Left renal cortex interstitium (tissue), 4 donors: ENCODE measurements at places on chromosomes 5 and 9. TPM values are rescaled to one million over a fixed set of nuclear protein-coding genes. Genes with fewer than 3 reads are reported as not detected.

DNA sequence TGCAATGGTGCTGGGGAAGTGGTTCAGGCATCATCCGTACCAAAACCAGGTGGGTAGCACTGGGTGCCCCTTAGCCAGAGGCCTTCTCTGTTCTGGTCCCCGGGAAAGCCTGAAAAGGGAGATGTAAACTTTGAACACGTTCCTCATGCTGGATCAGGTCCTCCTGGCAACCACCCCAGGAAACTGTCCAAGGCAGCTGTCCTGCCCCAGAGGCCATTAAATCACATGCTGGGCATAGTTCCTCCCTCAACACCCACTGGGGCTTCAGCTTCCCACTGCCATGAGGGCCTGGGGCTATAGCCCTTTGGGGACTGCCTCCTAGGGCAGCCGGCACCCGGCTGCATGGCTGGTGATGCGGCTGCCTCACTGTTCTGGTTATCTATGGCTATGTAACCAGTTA lies 228.9 kb upstream of the MVB12B start:
- no peak for DNase-seq

DNA sequence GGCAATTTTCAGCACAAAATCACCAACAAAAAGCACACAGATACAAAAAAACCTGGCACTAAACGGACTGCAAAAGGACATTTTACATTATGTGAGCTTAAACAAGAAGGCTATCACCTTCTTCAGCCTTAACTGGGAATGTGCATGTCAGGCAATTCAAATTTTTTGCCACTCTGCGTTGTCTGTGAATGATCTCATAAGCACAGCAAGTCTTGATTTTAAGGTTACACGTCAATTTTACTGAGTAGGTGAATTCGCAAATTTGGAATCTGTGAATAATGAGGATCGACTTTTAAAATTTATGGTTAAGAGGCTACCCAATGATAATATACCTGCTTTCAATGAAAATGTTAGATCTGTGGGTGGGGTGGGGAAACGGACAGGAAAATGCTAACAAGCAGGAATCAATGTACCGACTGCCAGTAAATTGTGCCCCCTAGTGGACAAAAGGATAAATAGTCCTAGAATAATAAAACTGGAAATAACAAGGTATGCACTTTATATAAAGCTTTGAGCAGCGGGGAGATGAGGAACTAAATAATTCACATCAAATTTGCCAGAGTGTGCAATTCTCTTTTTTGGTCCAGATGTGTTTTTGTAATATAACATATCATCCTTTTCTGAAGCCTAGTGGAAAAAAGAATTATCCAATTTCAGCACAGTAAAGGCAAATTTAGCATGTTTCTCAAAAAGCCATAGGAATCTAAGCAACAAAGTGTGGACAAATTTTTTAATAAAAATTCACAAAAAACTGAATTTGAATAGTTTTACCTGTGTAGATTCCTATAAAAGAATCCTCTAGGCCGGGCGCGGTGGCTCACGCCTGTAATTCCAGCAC lies 20.5 kb downstream of the EQTN start:
- peak; percentile 46 for DNase-seq

GRCh38 chr9:94925751-94926430 lies 199.4 kb downstream of the AOPEP start:
- no peak for DNase-seq

DNA sequence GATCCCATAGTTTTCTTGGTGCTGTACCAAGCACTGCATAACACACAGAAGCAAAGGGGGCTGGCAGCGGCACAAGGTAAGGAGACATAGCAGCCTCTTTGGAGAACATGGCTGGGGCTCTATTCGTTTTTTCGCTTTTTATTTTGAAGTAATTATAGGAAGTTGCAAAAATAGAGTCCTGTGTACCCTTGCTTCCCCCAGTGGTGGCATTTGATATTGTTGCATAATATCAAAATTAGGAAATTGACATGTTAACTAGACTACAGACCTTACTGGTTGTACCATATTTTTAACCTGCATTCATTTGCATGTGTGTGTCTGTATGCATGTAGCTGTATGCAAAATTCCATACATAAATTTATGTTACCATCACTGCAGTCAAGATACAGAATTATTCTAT lies 6.6 kb upstream of the UBQLN1 start:
- DNase-seq: no peak

DNA sequence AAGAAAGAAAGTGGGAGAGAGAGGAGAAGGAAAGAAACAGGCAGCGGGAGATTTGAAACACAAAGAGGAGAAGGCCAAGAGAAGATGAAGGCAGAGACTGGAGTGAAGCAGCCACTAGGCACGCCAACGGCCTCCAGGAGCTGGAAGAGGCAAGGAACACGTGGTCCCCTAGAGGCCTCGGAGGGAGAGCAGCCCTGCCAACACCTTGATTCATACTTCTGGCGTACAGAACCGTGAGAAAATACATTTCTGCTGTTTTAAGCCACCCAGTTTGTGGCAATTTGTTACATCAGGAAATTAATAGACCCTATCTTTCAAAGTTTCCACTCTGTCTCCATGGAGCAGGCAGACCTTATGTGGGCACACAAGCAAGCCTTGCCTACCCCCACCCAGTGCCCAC lies 133.4 kb downstream of the ACTL7B start:
- DNase-seq: no peak

GRCh38 chr5:154421868-154422267 lies 23.9 kb upstream of the SAP30L start:
- DNase-seq: no peak

GRCh38 chr9:128042043-128042442 lies 25.1 kb downstream of the NAIF1 start:
- no peak for DNase-seq

GRCh38 chr5:166618526-166618925 lies 1672.9 kb upstream of the WWC1 start:
- DNase-seq: no peak

DNA sequence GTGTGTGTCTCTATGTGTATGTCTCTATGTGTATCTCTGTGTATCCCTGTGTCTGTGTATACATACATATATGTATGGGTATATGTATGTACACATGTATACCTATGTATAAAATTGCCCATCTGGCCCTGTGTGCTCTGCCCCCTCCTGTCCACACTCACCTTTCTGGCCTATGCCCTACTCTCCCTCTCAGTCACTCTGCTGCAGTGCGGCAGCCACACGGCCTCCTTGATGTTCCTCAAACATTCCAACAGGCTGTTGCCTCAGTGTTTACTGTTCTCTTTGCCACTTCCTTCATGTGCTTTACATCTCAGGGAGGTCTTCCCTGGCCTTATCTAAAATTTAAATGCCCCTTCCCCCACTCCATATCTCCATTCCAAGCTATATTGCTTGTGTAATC lies 18.3 kb upstream of the RNF180 start:
- DNase-seq: no peak

DNA sequence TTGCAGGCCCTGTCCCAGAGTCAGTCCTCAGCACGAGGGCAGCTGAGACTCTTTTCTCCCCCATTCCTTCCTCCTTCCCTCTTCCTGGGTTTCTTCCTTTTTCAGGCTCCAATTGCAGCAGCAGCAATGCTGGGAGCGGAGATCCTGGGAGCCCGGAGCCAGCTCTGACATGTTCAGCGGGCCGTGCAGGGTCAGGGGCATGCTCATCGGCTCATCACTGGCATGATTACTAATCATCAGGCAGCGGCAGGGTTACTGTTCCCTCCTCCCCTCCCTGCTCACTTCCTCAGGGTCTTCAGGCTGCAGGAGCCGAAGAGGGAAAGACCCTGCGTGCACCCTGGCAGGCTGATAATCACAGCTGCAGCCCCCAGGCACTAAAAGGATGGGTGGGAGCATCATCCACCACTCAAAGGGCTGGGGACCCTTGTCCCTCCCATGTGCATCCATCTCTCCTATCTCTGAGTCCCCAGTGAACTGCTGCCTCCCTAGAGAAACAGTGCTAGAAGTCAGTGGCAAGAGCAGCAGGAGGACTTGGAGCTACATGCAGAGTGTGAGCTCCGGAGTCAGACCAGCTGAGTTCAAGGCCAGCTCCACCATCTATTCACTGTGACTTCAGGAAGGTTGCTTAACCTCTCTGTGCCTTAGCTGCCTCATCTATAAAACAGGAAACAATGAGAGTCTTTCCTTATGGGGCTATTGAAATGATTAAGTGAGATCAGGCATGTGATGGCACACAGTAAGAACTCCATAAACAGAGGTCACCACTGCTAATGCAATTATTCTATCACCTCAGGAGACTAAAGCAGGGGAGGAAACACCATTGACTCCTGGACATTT lies 7.8 kb upstream of the KCNIP1 start:
- no peak for DNase-seq

DNA sequence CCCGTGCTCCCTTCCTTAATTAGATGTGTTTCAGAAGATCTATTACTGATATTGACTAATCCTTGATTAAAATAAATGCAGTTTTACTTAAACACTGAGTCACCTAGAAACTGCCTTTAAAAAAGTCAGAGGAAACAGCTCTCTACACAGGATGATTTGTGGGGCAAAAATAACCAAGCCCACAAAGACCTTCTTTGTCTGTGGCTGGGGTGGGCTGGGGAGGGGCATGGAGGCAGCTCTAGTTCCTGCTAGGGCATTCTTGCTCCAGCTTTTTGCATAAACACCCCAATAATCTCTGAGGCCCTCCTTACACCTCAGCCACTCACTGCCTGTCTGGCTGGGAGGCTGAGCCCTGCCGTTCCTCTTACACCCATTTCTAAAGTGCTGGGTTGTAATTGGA lies 227.6 kb upstream of the DAP start:
- no peak for DNase-seq

DNA sequence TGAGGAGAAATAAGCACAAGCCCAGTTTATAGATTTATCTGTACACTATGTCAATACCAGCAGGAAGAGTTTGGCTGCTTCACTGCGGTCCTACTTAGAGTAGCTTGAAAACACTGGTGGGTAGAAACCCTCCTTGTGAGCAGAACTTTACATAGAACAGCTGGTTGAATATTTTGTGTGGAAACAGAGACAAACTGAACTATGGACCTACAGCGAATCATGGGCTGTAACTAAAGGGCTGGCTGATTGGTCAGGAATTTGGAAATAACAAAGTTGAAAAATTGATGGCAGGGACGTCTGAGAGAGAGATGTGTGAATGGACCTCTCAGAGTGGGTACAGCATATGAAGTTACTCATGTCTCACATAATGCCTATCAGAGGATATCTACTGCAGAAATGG lies 392.5 kb downstream of the MAN2A1 start:
- no peak for DNase-seq

DNA sequence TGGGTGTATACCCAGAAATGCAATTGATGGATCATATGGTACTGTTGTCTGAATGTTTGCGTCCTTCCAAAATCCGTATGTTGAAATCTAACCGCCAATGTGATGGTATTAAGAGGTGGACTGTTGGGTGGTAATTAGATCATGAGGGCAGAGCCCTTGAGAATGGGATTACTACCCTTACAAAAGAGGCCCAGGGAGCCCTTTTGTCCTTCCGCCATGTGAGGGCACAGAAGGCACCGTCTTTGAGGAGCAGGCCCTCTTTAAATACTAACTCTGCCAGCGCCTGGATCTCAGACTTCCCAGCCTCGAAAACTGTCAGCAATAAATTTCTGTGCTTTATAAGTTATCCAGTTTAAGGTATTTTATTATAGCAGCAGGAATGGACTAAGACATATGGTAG lies 156.0 kb upstream of the OTULINL start:
- DNase-seq: no peak

DNA sequence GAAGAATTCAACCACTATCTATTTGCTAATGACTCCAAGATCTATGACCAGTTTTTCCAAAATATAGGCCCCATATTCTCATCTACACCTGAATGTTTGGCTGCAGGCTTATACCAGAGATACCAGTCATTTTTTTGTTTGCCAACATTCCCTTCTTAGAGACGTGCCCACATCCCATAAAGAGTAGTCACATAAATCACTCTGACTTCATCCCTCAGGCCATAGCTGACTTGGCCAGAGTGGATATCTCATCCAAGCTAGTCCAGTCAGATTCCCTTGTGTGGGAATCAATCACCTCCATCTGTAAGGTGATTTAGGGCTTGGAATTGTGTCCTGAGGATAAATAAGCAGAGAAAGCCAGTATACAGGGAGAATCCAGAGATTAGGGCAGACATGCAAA lies 124.3 kb upstream of the SLC24A2 start:
- DNase-seq: no peak

DNA sequence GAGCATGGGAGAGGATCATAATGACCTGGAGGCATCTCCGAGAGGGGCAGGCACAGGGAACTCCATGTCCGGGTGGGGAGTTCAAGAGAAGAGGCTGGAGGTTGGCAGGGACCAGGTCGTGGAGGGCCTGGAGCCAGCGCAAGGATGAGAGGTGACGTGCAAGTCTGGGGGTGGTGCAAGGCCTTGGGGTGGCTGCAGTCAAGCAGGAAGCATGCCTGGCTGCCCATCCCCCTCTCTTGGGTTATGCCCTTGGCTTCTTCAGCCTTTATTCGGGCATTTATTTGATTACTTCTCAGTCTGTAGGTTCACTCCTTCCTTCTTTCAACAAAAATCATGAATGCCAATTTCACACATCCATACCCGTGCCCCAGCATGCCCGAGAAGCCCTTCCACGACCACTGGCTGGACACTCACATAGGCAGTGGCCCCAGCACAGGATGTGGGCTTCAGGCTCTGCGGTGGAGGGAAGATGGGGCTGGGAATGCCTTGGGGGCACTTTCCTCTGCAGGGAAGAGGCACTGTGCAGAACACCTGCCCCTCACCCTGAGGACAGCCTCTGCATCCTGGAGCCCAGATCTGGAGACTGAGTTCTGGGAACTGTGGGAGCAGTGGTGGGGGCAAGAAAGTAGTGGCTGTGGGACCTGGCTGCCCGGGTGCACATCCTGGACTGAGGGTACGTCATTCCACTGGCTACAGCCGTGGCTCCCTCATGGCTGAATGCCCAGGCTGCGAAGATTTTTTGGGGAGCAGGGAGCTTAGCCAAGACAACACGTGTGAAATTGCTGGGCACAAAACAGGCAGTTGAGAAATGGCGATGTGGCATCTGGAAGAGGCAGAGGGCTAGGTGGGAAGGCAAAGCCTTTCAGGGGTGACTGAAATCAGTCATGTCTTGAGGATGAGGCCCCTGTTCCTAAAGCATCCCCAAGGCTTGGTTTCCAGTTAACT lies 38.6 kb downstream of the CRB2 start:
- no peak for DNase-seq

- DNase-seq: no peak
These were observed 27.8 kb downstream of the TNFSF15 start for GRCh38 chr9:114777821-114778609.

- no peak for DNase-seq
These were observed 271.0 kb downstream of the TMEM161B start for GRCh38 chr5:87997662-87998061.

- no peak for DNase-seq
These were observed 88.7 kb downstream of the BASP1 start for GRCh38 chr5:17305964-17306725.

- DNase-seq: no peak
These were observed 186.0 kb downstream of the NR2F1-AS1 start for GRCh38 chr5:93395010-93395409.

- no peak for DNase-seq
These were observed 872.3 kb downstream of the MAT2B start for GRCh38 chr5:164377746-164378145.

Gene CTXN3
- not detected for polyA plus RNA-seq

Gene DHFR
- 74.3 TPM for polyA plus RNA-seq

Gene MLANA
- 0.98 TPM for polyA plus RNA-seq

Gene PTTG1
- polyA plus RNA-seq: 76.9 TPM

Gene LCN1
- not detected for polyA plus RNA-seq

Gene EGR1
- polyA plus RNA-seq: 50.1 TPM

Gene SOHLH1
- polyA plus RNA-seq: not detected

Gene AIF1L
- polyA plus RNA-seq: 370 TPM

Gene ENTPD8
- polyA plus RNA-seq: 0.35 TPM

Gene RRAGA
- polyA plus RNA-seq: 116 TPM

Gene TCF7
- polyA plus RNA-seq: 10.9 TPM
